ENCODE measurements at places on chromosomes 11 and 22.

- no peak for DNase-seq
Observed at GRCh38 chr11:407651-408123, 7.1 kb downstream of the SIGIRR start.

DNA sequence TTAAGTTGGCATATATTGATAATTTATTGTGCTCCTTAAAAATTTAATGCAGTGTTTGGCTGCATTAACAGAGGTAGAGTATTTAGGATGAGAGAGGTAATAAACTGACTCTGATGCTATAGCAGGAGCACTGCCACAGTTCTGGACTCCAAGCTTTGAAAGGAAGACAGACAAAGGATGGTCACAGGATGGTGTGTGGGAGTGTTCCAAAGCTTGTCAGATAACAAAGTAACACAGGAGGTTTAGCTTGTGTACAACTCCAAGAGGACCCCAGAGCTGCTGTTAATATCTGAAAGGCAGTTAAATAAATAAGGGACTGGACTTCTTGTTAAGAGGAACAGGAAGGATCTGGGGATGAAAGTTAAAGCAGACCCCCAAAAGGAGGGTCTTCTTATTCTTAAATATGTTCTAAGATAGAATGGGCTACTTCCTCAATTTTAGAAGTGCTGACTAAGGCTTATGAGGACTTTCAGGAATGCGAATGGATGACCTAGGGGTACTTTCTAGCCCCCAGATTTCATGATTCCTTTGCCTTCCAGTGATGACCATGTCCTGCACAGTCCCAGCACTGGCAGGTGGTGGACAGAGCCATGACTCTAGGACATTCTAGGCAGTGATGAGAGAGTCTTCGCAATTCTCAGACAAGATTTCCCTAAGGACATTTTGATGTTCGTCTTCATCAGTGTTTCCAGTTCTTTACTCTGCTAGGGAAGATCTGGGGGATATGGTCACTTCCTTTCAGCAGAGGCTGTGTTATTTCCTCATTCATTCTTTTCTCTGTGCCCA, 149.1 kb upstream of the RASSF10 start:
- DNase-seq, result no peak

GRCh38 chr11:46393759-46394158, 2.2 kb upstream of the CHRM4 start:
- no peak for DNase-seq

- no peak for DNase-seq
Observed at GRCh38 chr22:45069925-45070324, 60.1 kb upstream of the PHF21B start.

GRCh38 chr22:19867617-19868016, 12.9 kb upstream of the GNB1L start:
- DNase-seq, result no peak

GRCh38 chr11:81673001-81673400, 1060.7 kb downstream of the FAM181B start:
- DNase-seq, result no peak

- no peak for DNase-seq
Observed at GRCh38 chr22:44098021-44098739, 74.1 kb downstream of the PARVB start.

- no peak for DNase-seq
Observed at GRCh38 chr11:113296447-113297205, 17.8 kb upstream of the TTC12 start.

- no peak for DNase-seq
Observed at GRCh38 chr11:2516276-2517015, 71.6 kb downstream of the KCNQ1 start.

DNA sequence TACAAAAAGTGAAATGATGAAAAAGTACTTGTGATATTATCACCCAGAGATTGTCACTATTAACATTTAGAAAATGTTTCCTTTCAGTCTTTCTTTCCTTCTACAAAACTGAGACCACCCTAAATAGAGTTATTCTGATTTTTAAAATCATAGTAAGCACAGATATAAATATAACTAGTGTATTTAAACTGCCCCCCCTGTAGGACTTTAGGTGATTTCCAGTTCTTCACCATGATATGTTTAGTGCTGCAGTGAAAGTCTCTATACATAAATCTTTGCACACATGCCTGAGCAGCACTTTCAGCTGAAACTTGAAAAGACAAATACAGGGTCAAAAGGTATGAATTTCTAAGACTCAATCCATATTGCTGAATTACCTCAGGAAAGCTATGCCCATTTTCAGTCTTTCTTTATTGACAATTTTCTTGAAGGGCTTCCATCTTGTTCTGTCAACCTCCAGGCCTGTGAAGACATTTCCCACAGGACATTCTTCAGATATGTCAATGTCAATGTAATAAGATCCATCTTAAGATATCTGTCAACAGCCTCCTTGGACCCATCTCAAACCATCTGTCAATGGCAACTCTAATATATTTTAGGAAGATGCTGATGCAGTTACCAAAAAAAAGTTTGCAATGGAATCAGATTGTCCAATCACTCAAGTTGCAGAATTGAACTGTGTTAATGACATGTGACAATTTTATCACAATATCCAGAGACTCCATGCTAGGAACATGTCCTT, 30.8 kb upstream of the LDLRAD3 start:
- no peak for DNase-seq

DNA sequence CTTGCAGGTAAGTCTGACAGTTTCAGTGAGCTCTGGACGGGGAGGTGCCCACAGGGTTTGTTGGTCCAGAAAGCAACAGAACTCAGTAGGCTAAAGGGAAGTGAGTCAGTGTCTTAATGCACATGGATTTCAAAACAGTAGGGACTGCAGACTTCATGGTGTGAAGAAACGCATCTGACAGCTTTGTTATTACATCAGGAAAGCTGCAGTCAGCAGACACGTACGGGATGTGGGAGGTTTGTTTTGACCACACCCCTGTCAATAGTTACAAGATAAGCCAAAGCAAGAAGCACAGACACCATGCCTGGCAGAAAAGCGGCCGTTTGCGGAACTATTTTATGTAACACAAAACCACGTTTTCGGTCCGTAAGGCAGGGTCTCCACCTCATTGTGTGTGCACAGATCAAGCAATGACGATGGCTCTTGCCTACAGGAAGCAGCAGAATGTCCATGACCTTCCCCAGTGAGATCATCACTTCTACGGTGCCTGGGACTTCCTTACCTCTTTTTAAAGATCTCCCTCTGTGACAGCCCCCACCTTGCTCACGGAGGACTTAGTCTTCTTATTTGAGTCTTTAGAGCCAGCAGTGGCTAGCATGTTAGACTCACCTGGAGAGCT, 58.2 kb upstream of the FTH1 start:
- DNase-seq, result peak; percentile 21

- no peak for DNase-seq
Observed at GRCh38 chr11:70220136-70220535, 17.0 kb downstream of the FADD start.

DNA sequence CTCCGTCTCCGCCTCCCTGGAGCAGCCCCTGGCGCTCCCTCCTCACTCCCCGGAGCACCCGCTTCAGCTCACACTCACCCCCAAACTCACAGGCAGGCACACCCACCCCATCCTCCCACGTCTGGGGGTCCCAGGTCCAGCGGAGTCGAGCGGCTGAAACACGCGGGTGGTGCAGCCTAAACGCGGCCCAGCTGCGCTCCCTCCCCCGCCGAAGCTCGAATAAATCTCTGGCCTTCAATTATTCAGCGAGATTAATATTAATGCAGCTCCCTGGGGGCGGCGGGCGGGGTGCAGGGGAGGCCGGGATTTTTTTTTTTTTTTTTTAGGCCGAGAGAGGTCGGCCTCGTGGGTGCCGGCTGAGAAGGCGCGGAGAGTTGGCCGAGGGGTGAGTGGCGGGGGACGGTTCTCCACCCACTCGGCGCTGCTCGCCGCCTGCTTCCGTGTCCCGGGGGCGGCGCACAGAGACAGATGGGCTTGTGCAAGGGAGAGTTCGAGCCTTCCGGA, 524 bp upstream of the SLC1A2 start:
- DNase-seq, result no peak

DNA sequence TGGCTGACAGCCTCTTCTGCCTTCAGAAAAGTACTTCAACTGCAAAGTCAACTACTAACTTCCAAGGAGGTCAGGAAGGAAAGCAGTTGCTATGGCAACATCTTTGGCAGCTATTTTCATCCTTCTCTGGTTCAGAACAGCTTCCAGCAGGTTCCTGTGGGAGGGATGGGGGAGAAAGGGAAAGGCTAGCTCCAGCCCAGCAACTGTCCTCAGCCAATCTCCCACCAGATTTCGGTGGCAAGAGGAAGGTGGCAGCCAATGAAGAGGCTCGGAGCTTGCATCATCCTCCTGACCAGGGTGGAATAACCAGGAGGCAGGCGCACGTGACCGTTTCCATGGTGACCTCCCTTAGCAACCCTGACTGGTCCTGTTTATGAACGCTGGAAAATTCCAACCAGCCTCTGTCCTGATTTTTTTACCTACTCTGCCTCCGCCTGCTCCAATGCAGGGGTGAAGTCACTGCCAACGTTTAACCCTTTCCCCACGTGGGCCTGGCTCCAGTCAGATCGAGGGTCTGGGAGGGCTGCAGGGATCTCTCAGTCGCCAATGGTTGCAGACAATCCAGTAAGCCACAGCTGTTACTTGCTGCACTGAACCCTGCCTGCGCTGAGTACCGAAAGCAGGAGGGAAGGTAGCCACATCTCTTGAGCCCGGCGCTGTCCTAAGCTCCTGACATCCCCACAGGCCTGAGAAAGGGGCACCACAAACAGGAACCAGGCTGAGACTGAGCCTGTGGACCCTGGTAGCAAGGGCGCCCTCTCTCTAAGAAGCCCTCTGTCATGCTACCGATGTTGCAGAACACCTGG, 11.2 kb upstream of the MALAT1 start:
- peak; percentile 100 for DNase-seq

DNA sequence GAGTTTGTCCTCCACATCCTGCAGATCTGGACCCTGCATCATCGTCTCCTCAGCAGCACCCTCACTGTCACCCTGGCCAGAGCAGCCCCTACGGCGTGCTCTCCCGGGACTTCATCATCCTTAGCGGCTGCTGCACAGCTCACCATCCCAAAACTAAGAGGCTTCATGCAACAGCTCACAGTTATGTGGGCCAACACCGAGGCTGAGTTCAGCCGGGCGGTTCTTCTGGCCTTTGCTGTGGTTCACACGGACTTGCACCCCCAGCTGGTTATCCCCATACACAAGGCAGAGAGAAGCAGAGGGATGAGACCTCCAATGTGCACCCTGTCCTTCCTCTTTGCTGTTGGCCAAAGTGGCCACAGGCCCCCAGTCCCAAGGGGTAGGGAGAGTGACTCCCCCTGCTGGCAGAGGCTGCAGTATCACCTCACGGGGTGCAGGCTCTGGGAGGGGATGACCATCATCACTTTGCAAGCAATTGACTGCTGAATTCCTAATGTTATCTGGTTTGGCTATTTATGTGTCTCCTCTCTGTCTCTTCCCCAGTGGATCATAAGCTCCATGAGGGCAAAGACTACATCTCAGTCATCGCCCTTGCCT, 276.8 kb downstream of the BRD1 start:
- no peak for DNase-seq

DNA sequence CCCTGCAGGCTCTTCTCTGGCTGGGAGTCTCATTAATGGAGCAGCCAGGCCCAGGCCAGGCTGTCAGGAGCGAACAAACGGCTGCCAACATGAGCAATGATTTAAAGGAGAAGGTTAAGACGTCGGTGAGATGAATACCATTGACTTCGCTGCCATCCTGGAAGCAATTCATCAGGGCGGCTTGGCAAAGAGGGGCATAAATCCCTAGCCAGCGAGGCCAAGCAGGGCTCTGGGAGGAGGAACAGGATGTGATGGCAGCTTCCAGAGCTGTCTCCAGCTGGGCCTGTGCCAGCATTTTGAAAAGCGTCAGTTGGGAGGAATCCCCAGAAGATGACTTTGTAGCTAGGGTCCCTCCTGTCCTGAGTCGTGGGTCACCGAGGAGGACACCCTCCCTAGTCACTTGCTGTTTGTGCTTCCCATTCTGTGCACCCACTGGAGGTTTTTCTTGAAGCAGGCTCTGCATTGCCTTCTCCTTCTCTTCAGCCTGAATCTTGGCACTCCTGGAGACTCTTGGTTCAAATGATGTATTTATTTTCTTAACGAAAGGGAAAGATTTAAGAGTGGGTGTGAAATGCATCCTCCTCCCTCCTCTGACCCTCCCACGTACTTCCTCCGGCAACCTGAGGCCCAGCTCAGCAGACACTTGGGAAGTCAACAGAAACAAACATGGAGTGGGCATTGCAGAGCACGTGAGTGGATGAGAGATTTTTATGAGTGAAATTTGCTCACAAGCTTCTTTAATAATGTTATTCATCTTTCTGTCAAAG, 476.3 kb upstream of the CADM1 start:
- no peak for DNase-seq

GRCh38 chr11:27722117-27722952, 22.1 kb upstream of the BDNF start:
- no peak for DNase-seq

- no peak for DNase-seq
Observed at GRCh38 chr11:74504100-74504691, 10.7 kb upstream of the LIPT2 start.

DNA sequence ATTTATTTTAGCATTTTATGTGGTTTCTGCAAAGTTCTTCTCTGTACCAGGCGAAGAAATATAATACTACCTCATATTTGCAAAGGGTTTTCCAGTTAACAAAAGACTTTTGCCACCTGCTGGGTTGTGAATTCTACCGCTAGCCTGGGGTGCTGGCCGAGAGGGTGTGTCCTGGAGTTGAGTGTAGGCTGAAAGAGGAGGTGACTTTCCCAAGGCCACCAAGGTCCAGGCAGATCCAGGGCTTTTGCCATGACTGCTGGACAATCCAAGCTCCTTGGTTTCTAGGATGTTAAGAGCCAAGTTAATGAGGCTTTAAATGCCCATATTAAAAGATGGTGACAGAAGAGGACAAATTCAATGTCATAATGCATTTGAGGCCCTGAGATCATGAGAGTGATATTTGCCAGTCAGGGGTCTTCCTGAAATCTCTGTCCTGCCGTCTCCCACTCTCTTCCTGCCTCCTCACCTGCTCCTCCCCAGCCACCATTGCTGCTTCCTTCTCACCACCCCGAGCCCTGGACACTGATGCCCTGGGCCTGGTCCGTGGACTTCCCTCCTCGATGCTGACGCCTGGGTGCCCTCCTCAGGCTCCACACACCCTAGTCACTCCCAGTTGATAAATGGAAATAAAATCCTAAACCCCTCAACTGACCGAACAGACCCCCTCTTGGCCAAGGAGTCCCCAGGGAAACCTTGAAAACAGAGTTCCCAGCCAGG, 825.6 kb downstream of the TBC1D22A start:
- no peak for DNase-seq

- DNase-seq, result no peak
Observed at GRCh38 chr11:69468221-69468620, 13.2 kb upstream of the LINC01488 start.

Measured in brain pericyte (primary cell).